A673 (cell line): ENCODE measurements at places on chromosomes 12 and 14. TPM values are rescaled to one million over a fixed set of nuclear protein-coding genes. Genes with fewer than 3 reads are reported as not detected.

DNA sequence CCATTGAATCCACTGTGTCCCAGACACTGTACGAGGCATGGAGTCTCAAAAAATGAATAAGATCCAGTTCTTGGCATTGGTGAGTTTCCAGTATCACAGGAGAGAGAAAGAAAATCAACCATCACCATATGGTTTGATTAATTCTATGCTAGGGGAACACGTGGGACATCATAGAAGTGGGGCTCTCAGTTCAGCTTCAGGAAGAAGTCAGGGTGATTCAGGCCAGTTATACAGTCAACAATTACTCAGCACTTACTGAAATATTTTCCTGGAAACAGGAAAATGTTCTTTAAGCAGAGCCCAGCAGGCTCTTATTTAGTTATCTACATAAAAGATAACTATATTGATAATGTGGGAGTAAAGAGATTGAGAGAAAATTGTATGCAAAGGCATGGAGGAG, 407.2 kb downstream of the NOVA1 start:
- no peak for DNase-seq

GRCh38 chr14:102565331-102565887, 27.0 kb upstream of the RCOR1 start:
- no peak for DNase-seq

GRCh38 chr14:75224561-75224960, 48.1 kb upstream of the TMED10 start:
- DNase-seq = no peak

TNFRSF1A gene
- 82.6 and 91.5 TPM in 2 replicates for total RNA-seq

GRCh38 chr14:105929327-105930081, 403.1 kb downstream of the TMEM121 start:
- no peak for DNase-seq

ESPL1 gene
- total RNA-seq = 99.1 and 105 TPM in 2 replicates

LBHD2 gene
- total RNA-seq = 0.99 and 2.3 TPM in 2 replicates

DNA sequence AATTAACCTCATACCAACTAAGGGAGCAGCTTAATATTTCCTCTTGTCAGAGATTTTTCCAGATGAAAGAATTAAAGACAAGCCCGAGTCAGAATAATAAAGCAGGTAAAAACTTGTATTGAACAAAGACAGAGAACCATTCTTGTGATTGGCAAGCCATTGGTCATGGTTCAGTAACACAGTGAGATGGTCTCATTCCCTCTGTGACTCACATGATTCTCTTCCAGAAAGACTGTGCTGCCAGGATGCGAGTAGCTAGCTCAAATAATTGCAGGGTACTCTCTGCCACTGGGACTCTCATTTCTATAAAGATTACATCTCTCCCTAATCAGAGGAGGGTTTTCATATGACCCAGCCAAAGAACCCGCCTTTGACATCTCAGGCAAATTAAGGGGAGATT, 179.4 kb downstream of the PHLDA1 start:
- peak; percentile 22 for DNase-seq

GRCh38 chr12:27620121-27620520, 76.1 kb upstream of the REP15 start:
- DNase-seq = no peak

DNA sequence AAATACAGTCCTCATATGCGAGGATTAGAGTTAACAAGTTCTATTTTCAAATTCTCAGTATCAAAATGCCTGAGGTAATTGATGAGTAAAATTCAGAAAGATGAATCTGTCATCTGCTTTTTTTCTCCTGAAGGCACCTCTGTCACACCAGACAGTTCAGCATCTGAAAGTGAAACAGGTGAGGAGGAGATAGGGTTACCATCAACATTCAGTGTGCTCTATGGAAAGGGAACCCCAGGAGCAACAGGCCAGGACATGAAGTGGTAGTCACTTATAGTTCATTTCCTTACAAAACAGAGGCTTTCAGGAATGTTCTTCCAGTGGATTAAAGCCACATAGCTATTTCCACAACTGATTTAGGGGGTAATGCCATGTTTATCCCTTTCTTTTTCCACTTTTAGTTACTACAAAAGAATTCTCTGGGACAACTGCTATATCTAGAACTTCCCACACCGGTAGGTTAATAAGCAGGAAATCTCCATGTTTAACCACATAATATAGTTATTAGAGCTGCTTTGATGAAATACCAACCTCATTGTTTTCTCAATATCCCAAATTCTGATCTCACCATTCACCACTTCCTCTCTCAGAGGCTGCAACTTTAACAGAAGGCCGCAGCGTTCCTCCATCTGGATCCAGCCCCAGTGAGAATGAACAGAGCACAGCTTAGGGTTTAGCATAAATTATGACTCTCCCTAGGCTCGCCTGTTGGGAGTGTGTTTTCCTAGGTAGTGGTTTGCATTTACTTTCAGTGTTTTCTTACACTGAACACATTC, 177.0 kb upstream of the CNTN1 start:
- peak; percentile 60 for DNase-seq

GRCh38 chr12:66500091-66500490, 178.8 kb downstream of the GRIP1 start:
- DNase-seq = no peak

GRCh38 chr12:66302827-66303169, 505 bp downstream of the HELB start:
- no peak for DNase-seq

DENR gene
- 104 and 116 TPM in 2 replicates for total RNA-seq

GRCh38 chr14:64856529-64857445, 22.9 kb downstream of the SPTB start:
- DNase-seq = peak; percentile 11

DNA sequence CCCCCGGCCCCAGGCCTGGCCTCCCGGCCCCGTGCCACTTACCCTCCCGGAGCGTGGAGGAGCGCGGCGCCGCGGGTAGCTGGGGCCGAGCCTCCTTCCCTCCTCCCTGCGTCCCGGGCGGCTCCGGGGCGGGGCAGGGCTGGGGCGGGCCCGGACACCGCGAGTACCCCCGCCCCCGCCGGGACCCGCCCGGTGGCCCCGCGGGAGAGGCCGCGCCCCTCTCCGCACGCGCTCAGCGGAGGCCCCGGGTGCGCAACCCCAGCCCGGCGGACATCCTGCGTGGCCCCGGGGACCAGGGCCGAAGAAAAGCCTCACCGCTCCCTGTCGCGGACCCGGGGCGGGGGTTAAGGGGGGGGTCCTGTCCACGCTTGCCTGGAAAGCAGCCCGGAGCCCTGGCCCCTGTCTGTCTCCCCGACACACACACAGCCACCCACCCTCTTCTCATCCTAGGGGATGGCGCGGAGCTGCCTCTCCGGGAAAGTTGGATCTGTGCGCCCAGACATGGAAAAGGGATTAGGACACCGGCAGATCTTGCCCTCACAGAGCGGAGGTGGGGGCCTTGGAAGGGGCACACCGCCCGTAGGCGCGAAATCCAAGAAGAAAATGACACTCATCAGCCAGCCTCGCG, at the start of gene SYNE3:
TSS of gene SYNE3 (minus strand) at position 97 of the 628 bp plus-strand sequence. CDS start 40,829 bp downstream, outside the sequence.
- DNase-seq = peak; percentile 47

GRCh38 chr14:68979722-68980451, 785 bp upstream of the ACTN1 start:
- peak; percentile 45 for DNase-seq

- no peak for DNase-seq
Measured at GRCh38 chr12:52600475-52600874, 788 bp downstream of the KRT72 start.

DNA sequence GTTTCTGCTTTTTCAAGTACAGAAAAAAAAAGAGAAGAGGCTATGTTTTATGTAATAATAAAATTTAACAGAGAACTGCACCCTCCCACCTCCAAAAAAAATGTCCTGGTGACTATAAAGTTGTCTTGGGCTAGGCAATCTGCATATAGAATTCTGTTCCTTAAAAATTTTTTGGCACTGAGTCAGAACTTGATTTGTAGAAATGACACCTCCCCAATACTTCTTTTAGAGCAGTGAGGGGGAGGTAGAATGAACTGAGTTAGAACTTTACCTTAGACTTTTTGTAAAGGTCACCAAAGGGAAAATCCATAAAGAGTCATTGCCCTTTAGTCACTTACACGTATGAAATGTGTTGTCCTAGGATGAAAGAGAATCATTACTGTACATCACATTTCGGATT, 80.0 kb downstream of the BTG1 start:
- DNase-seq = no peak

- DNase-seq = no peak
Measured at GRCh38 chr12:11543457-11544158, 105.9 kb upstream of the ETV6 start.

TMEM233 gene
- total RNA-seq = 10.7 and 15.5 TPM in 2 replicates

MORN3 gene
- total RNA-seq = 0.58 and 0.96 TPM in 2 replicates
